ENCODE measurements at places on chromosomes 7 and 10.

DNA sequence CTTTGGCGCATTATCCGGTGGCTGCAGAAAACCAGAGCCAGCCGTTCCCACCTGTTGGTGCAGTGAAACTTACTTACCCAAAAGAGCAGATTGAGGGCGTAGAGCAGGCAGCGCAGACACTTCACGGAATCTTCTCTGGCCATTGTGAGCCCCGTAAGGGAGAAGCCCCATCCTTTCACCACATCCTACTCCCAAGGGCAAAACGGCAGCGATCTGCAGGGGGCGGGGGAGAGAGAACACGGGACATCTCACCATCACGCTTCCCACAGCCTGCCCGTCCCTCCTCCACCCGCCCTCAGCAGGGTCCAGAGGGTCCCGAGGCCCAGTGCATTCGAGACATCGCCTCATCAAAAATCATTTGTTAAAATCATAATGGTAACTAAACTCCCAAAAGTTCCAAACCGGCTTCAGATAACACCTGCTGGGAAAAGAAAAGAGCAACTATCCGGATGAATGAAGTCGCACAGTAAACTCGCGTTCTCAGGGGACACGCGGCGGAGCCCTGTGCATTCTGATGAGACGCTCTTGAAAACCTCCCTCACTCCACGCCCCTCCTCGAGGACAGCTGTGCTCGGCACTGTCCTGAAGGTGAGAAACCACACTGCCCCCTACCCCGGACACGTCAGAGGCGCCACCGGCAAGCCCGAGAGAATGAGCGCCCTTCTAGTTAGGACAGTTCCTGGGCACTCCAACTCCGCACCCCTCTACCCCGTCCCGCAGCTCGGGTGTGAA is 1.2 kb downstream of the TSPAN12 start:
- H3K4me3 ChIP-seq: no peak overlapping the region
- no peaks in the 10 kb centered on the region for H3K27me3 ChIP-seq
- no peaks in the 10 kb centered on the region for H3K4me1 ChIP-seq
- DNase-seq: no peak
- H3K27ac ChIP-seq: no peak overlapping the region
- H3K36me3 ChIP-seq: no peaks in the 10 kb centered on the region

DNA sequence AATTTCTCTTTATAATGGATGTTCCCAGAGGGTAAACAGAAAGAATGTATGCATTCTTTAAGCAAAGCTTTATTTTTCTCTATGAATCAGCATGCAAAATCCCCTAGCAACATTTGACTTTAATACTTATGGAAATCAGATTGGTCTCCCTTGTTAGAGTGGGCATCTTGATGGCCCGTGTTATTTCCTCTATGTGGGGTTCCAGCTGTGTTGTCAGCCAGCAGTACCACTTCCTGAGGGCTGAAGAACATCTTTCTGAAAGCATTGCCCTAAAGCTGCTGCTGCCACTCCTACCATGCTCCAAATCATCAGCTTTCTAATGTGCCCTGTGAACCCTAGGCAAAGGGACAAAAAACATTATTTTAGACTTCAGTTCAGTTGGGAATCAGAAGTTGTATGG is 70.4 kb upstream of the HECTD2 start:
- no peak overlapping the region for H3K27ac ChIP-seq
- H3K4me3 ChIP-seq: no peak overlapping the region
- DNase-seq: peak; percentile 16
- no peaks in the 10 kb centered on the region for H3K27me3 ChIP-seq
- no peaks in the 10 kb centered on the region for H3K36me3 ChIP-seq

DNA sequence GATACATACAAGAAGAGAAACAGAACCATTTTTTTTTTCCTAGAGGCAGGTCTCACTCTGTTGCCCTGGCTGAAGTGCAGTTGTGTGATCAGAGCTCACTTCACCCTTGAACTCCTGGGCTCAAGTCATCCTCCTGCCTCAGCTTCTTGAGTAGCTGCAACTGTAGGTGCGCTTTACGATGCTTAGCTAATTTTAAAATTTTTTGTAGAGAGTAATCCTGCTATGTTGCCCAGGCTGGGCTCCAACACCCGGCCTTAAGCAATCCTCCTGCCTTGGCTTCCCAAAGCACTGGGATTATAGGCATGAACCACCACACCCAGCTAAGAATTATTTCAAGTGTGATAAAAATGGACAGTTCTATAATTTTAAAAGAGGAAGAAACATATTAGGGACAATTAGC is 5.6 kb upstream of the ZEB1 start:
- peaks cover 59% of the 10 kb centered on the region for H3K36me3 ChIP-seq
- H3K4me3 ChIP-seq: no peak overlapping the region
- H3K4me1 ChIP-seq: peaks cover 34% of the 10 kb centered on the region
- DNase-seq: no peak
- H3K27me3 ChIP-seq: no peaks in the 10 kb centered on the region

- H3K27me3 ChIP-seq: no peaks in the 10 kb centered on the region
- H3K27ac ChIP-seq: no peak overlapping the region
- DNase-seq: no peak
- H3K4me1 ChIP-seq: 0 out of 2 replicates have a peak, but pooled peaks cover under 1% of the 10 kb centered on the region
- peaks cover 38% of the 10 kb centered on the region for H3K36me3 ChIP-seq
Observed at GRCh38 chr7:66930341-66930740, 9.3 kb downstream of the TMEM248 start.

GRCh38 chr10:49284356-49284755 is 14.6 kb upstream of the C10orf71 start:
- no peak overlapping the region for H3K27ac ChIP-seq
- H3K4me1 ChIP-seq: no peaks in the 10 kb centered on the region

DNA sequence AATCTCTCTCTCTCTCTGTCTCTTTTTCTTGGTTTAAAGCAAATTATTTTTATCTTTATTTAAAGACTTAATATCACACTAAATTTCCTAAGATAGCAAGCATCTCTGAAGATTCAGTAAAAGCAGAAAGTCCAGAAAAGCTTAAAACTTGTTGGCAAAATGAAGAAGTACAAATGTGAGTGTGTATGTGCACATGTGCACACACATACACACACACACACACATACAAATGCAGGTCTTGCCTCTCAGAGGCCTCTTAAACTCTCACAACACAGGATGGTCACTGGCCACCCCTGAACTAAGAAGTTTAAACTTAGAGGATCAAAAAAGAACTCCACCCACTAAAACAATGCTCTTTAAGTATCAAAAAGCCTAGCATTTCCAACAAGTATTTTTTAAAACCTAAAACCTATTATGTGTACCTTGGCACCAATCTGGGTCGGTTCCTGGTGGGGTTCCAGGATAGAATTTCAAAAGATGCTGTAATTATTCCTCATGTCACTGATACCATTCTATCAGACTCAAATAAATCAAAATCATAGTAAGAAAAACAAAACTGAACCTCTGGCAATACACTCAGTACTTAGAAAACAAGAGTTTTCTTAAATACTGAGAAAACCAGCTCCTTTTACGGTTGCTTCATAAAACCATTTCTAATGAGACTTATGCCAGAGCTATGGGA is 55.0 kb downstream of the SORBS1 start:
- DNase-seq: no peak
- no peak overlapping the region for H3K4me3 ChIP-seq
- H3K27ac ChIP-seq: no peak overlapping the region
- H3K4me1 ChIP-seq: no peaks in the 10 kb centered on the region

DNA sequence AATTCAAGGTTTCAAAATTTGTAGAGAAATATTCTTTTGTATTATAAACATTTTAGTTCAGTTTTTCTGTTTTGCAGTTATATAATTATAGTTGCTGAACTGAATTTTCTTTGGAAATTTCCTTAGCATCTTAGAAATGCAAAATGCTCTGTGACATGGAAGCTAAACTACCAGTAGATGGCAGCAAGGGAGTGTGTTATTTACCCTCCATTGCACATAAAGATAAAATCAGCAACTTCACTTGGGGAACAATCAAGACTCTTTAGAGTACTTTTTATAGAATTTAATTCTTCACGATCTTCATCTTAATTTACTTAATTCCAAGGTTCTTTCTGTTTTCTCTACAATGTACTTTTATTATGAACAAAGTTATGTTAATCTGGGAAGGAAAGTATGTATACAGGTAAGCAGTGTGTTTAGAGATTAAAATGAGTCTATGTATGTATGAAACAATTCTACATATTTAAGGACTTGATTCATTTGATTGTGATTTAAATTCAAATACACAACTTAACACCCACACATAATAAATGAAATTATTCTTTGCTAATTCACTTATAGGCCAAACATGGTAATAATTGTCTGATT is 404.2 kb downstream of the THSD7A start:
- no peak for DNase-seq
- H3K27me3 ChIP-seq: no peaks in the 10 kb centered on the region
- no peak overlapping the region for H3K4me3 ChIP-seq

- no peak for DNase-seq
- no peaks in the 10 kb centered on the region for H3K36me3 ChIP-seq
- no peaks in the 10 kb centered on the region for H3K4me1 ChIP-seq
- no peak overlapping the region for H3K4me3 ChIP-seq
- no peaks in the 10 kb centered on the region for H3K27me3 ChIP-seq
- H3K27ac ChIP-seq: no peak overlapping the region
Observed at GRCh38 chr7:14762561-14762960, 140.0 kb downstream of the DGKB start.

DNA sequence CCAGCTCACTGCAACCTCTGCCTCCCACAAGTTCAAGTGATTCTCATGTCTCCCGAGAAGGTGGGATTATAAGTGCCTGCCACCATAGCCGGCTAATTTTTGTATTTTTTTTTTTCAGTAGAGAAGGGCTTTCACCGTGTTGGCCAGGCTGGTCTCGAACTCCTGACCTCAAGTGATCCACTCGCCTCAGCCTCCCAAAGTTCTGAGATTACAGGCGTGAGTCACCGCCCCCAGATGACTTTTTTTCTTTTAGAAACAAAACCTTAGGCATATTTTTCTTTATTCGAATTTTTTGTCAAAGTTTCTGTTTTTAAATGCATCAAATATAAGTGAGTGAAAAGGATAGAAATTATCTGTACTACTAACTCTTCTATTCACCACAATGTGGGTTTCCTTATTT is 113.1 kb downstream of the LRRC4 start:
- H3K27me3 ChIP-seq: no peaks in the 10 kb centered on the region
- H3K4me1 ChIP-seq: no peaks in the 10 kb centered on the region
- no peak for DNase-seq

GRCh38 chr7:105935250-105935649 is 27.8 kb upstream of the CDHR3 start:
- H3K27me3 ChIP-seq: peaks cover 31% of the 10 kb centered on the region
- no peaks in the 10 kb centered on the region for H3K36me3 ChIP-seq
- H3K27ac ChIP-seq: no peak overlapping the region
- H3K4me1 ChIP-seq: no peaks in the 10 kb centered on the region

- H3K4me1 ChIP-seq: peaks cover 46% of the 10 kb centered on the region
- H3K4me3 ChIP-seq: no peak overlapping the region
- DNase-seq: peak; percentile 58
- H3K36me3 ChIP-seq: no peaks in the 10 kb centered on the region
- peak overlapping the region; percentile 85 for H3K27ac ChIP-seq
Observed at GRCh38 chr7:150756858-150757257, 19.6 kb downstream of the GIMAP5 start.

DNA sequence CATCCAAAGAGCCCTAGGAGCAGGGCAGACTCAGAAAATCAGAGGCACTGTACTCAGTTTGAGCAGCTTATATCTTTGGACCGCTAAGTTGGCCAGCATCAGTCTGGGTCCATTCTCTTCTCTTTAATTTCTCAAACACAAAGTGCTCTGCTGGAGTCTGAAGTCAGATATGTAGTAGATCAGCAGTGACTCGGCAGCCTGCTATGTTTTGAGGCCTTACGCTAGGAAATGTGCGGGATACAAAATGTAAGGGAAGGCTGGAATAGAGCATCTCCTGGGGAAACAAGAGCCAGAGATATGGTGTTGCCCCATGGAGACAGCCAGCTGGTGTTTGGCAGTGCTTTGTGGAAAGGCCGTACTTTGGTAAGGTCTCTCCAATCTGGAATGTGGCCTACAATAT is 60.6 kb upstream of the VKORC1L1 start:
- no peak overlapping the region for H3K4me3 ChIP-seq
- H3K27me3 ChIP-seq: no peaks in the 10 kb centered on the region
- H3K36me3 ChIP-seq: no peaks in the 10 kb centered on the region
- DNase-seq: no peak

DNA sequence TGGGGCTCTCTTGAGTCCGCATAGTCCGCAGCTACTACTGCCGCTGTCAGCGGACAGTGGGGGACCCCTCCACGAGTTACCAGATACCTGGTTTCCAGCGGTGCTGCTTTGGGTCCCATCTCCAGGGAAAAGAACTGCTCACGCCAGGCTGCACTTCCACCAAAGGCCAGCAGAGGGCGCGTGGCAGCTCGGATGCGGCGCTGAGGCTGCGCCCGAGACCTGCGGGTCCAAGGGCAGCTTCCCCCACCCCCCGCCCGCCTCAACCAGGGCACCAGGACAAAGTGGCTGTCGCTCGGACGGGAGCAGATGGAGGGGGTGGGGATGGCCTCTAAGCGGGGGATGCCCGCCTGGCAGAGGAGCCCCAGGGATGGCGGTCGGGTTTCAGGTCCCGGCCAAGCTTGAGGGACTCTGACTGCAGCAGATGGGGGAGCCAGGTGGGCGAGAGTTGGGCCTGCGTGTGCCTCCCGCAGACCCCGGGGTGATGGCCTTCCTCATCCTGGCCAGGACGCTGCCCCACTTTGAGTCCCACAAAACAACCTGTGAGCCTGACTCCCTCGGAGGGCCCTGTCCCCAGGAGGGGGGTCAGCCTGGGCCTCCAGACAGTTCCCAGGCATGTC is 23.8 kb upstream of the ZNF735 start:
- H3K27me3 ChIP-seq: no peaks in the 10 kb centered on the region
- no peaks in the 10 kb centered on the region for H3K36me3 ChIP-seq
- no peak overlapping the region for H3K4me3 ChIP-seq
- no peak overlapping the region for H3K27ac ChIP-seq

- H3K36me3 ChIP-seq: peaks cover 39% of the 10 kb centered on the region
- no peak overlapping the region for H3K27ac ChIP-seq
- no peak for DNase-seq
- H3K27me3 ChIP-seq: no peaks in the 10 kb centered on the region
- H3K4me1 ChIP-seq: no peaks in the 10 kb centered on the region
- no peak overlapping the region for H3K4me3 ChIP-seq
Observed at GRCh38 chr7:2080477-2080876, 152.3 kb downstream of the MAD1L1 start.

- no peak overlapping the region for H3K4me3 ChIP-seq
- no peak for DNase-seq
- H3K27me3 ChIP-seq: peaks cover 15% of the 10 kb centered on the region
- H3K36me3 ChIP-seq: no peaks in the 10 kb centered on the region
Observed at GRCh38 chr10:91589015-91589657, 43.7 kb downstream of the PPP1R3C start.

GRCh38 chr10:109928475-109928891 is 5.2 kb upstream of the XPNPEP1 start:
- DNase-seq: no peak
- peaks cover 5% of the 10 kb centered on the region for H3K27me3 ChIP-seq
- peaks cover 8% of the 10 kb centered on the region for H3K4me1 ChIP-seq
- H3K4me3 ChIP-seq: no peak overlapping the region
- no peaks in the 10 kb centered on the region for H3K36me3 ChIP-seq
